Smooth muscle cell of the umbilical artery (primary cell): ENCODE measurements at places on chromosomes 1 and 21. TPM values are rescaled to one million over a fixed set of nuclear protein-coding genes. Genes with fewer than 3 reads are reported as not detected.

GPR25 gene
- total RNA-seq = not detected in 2 replicates

PYHIN1 gene
- not detected in 2 replicates for total RNA-seq

OR2AK2 gene
- not detected in 2 replicates for total RNA-seq

CAPN8 gene
- not detected in 2 replicates for total RNA-seq

C1orf115 gene
- total RNA-seq = 0.28 and 0.30 TPM in 2 replicates

PTAFR gene
- 0.05 TPM in 1 of 2 replicates, not detected in the other for total RNA-seq

LPAR3 gene
- total RNA-seq = 1.5 and 2.4 TPM in 2 replicates

PDC gene
- total RNA-seq = under 0.01 TPM in 1 of 2 replicates, not detected in the other

GNAT2 gene
- total RNA-seq = 0.09 TPM in 1 of 2 replicates, not detected in the other

GSTM1 gene
- total RNA-seq = 0.51 and 9.8 TPM in 2 replicates

SAMD13 gene
- total RNA-seq = 0.30 and 0.42 TPM in 2 replicates

HSD3B2 gene
- total RNA-seq = not detected in 2 replicates

ORC1 gene
- 0.59 and 3.2 TPM in 2 replicates for total RNA-seq

NPR1 gene
- total RNA-seq = under 0.01 and 0.05 TPM in 2 replicates

LENEP gene
- total RNA-seq = not detected in 2 replicates

NOTCH2 gene
- total RNA-seq = 322 and 394 TPM in 2 replicates

LCE1E gene
- total RNA-seq = 0.42 TPM in 1 of 2 replicates, not detected in the other

IRF6 gene
- 0.05 and 0.59 TPM in 2 replicates for total RNA-seq

NFIA gene
- total RNA-seq = 2.7 and 4.2 TPM in 2 replicates

PRMT6 gene
- total RNA-seq = 11.9 and 15.4 TPM in 2 replicates

NUF2 gene
- 0.89 and 10.8 TPM in 2 replicates for total RNA-seq

MNDA gene
- total RNA-seq = not detected in 2 replicates

RNF187 gene
- 112 and 118 TPM in 2 replicates for total RNA-seq

KCND3 gene
- 0.14 TPM in 1 of 2 replicates, not detected in the other for total RNA-seq

MTARC2 gene
- total RNA-seq = 1.4 and 1.5 TPM in 2 replicates

CD34 gene
- total RNA-seq = 0.05 and 0.30 TPM in 2 replicates

FCRLA gene
- 0.59 and 0.83 TPM in 2 replicates for total RNA-seq

LCE2C gene
- total RNA-seq = not detected in 2 replicates

RPS6KC1 gene
- 34.4 and 47.2 TPM in 2 replicates for total RNA-seq

CD244 gene
- not detected in 2 replicates for total RNA-seq

TEDDM1 gene
- total RNA-seq = not detected in 2 replicates

PRAMEF4 gene
- not detected in 2 replicates for total RNA-seq

WLS gene
- total RNA-seq = 95.2 and 191 TPM in 2 replicates

RYR2 gene
- under 0.01 TPM in 2 replicates for total RNA-seq

TSPEAR gene
- not detected in 2 replicates for total RNA-seq

MCOLN2 gene
- 0.30 and 1.9 TPM in 2 replicates for total RNA-seq

RGS16 gene
- 0.14 and 0.30 TPM in 2 replicates for total RNA-seq

NEK2 gene
- 2.1 and 17.3 TPM in 2 replicates for total RNA-seq

TMOD4 gene
- total RNA-seq = not detected in 2 replicates

C8A gene
- under 0.01 TPM in 1 of 2 replicates, not detected in the other for total RNA-seq
